Activated T-helper 1 cell treated with anti-CD3 and anti-CD28 coated beads, Interleukin-12 subunit alpha, Interleukin-12 subunit beta, Interleukin-2, Interleukin-4 antibody, amounts not matched to agents 30 ng/mL and 10 ng/mL and 1 ng/mL, durations not matched to agents 14 hours and 24 hours and 36 hours (primary cell): ENCODE measurements at places on chromosomes 3 and 15.

DNA sequence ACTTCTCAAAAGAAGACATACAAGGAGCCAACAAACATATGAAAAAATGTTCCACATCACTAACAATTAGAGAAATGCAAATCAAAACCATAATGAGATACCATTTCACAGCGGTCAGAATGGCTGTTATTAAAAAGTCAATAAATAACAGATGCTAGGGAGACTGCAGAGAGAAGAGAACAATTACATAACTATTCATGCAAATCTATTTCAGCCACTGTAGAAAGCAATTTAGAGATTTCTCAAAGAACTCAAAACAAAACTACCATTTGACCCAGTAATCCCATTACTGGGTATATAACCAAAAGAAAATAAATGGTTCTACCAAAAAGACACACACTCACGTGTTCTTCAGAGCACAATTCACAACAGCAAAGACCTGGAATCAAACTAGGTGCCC lies 116.3 kb downstream of the VPS13C start:
- H3K4me3 ChIP-seq = no peak overlapping the region
- no peaks in the 10 kb centered on the region for H3K27me3 ChIP-seq
- DNase-seq = no peak
- H3K4me1 ChIP-seq = no peaks in the 10 kb centered on the region

DNA sequence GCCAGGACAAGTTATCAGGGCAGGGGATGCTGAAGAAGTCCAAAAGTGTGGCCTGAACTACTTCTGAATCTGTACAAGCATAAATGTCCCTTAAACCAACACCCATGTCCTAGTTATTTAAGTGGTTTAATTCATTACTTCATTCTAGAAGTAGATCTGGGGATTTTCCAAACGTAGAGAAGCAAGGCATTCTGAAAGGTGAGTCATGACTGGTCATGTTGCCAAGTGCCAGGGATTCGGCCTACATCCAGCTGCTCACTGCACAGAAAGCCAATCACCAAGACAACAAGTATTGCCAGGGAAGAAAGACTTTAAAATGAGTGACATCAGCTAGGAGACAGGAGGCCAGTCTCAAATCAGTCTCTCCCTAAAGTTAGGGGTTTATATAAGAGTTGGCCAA lies 396.6 kb downstream of the GABRB3 start:
- no peaks in the 10 kb centered on the region for H3K36me3 ChIP-seq
- H3K4me1 ChIP-seq = no peaks in the 10 kb centered on the region
- H3K4me3 ChIP-seq = no peak overlapping the region
- H3K27me3 ChIP-seq = no peaks in the 10 kb centered on the region
- no peak overlapping the region for H3K27ac ChIP-seq

DNA sequence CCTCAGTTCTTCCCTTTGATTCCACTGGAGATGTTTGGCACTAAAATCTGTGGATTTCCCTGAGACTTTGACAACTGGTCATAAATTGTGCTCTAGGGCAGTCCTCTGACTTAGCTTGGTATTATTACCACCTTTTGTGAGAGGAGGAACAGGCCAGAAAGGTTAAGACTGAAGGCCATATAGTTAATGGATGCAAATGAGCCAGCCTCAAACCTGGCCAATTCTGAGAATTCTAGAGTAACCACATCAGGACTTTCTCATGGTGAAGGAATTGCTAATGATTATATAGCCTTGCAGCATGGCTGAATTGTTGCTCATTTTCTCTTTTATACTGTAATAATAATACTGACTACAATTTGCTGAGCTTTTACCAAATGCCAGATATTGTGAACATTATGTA lies 162.5 kb downstream of the CADPS start:
- H3K4me3 ChIP-seq = no peak overlapping the region
- H3K27ac ChIP-seq = no peak overlapping the region
- no peak for DNase-seq
- H3K27me3 ChIP-seq = peaks cover 2% of the 10 kb centered on the region

DNA sequence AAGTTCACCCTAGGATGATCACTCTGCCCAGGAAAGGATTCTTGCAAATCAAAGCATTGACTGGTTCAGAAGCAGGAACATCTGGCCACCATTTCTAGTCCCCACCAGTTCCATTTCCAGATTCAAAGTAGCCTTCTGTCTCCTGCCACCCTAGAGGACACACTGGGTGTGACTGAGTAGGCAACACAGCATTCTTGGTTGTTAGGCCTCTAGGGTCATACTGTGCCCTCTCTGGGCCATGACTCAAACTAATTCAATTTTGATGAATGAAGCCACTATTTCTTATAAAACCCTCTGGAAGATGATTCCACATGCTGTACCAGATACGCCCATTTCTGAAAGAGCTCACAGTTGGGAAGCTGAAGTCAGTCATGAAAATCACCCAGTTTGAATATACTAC lies 69.7 kb downstream of the WDR76 start:
- no peaks in the 10 kb centered on the region for H3K27me3 ChIP-seq
- DNase-seq = no peak
- H3K36me3 ChIP-seq = no peaks in the 10 kb centered on the region
- H3K4me1 ChIP-seq = no peaks in the 10 kb centered on the region

- no peaks in the 10 kb centered on the region for H3K36me3 ChIP-seq
- H3K4me3 ChIP-seq = no peak overlapping the region
- no peak overlapping the region for H3K27ac ChIP-seq
- DNase-seq = no peak
- no peaks in the 10 kb centered on the region for H3K4me1 ChIP-seq
Observed at GRCh38 chr3:53616321-53616720, 121.9 kb downstream of the CACNA1D start.

- no peaks in the 10 kb centered on the region for H3K36me3 ChIP-seq
- no peak overlapping the region for H3K4me3 ChIP-seq
- H3K27me3 ChIP-seq = peaks cover 6% of the 10 kb centered on the region
Observed at GRCh38 chr3:120182613-120183511, 88.6 kb upstream of the GSK3B start.

- H3K4me1 ChIP-seq = no peaks in the 10 kb centered on the region
- no peaks in the 10 kb centered on the region for H3K27me3 ChIP-seq
- no peak for DNase-seq
- no peak overlapping the region for H3K4me3 ChIP-seq
- no peak overlapping the region for H3K27ac ChIP-seq
Observed at GRCh38 chr3:76043746-76044145, 258.4 kb upstream of the ZNF717 start.
